Left renal cortex interstitium (tissue), 4 donors: ENCODE measurements at places on chromosomes 3 and 15.

- no peak for DNase-seq
Measured at GRCh38 chr3:29318251-29318650, 37.4 kb downstream of the RBMS3 start.

DNA sequence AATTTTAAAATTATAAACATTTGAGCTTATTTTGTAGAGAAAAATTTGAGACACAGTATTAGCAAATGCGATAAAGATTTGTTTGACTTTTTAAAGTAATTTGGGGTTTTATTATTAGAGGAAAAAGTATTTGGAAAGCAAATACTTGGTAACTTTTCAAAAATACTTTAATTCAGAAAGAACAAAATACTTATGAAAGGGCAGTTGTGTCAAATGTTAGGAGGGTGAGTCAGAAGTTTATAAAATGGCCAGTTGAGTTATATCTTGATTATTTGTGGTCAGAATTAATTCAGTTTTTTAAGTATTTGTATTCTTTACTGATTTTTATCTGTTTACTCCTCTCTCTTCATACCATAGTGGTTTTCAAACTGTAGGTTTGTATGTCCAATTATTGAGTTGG lies 12.1 kb downstream of the LACTB start:
- no peak for DNase-seq

DNA sequence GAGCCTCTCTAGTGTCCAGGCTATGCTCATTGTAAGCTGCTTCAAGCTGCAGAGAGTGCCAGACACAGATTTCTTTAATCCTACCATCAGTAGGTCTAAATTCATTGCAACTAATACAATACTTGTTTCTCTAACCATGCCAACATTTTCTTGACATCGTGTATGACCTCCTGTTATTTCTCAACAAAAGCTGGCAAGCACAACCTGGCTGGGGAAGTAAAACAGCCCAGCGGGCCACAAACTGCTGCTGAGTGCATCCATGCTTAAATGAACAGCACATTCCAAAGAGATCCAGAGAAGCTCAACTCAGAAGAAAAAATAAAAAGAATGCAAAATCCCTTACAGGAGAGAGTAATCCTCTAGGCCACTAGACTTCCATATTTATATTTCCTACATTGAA lies 36.5 kb downstream of the GMNC start:
- DNase-seq, result no peak

DNA sequence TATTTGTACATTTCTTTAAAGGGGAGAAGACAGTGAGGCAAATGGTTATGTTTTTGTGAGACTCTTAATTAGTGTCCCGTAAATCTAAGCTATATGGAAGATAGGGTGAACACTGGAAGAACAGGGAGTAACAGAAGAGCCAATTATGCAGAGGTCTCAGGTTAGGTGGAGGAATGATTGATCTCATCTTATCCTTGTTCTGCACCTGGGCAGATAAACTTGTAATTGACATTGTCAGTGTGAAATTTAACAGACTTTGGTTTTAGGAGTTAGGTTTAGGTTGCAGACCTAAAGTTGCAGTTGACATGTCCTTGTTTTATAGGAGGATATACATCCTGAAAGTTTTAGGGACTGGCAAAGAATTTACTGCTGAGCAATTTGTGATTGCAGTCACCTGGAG lies 3.1 kb upstream of the TWF2 start:
- no peak for DNase-seq

- DNase-seq, result no peak
Measured at GRCh38 chr3:31230425-31231223, 302.1 kb upstream of the STT3B start.

- DNase-seq, result no peak
Measured at GRCh38 chr3:171290680-171291079, 169.5 kb downstream of the TNIK start.

GRCh38 chr3:32278714-32279113 lies 40.2 kb downstream of the CMTM8 start:
- DNase-seq, result no peak

GRCh38 chr3:99625643-99626416 lies 12.6 kb upstream of the COL8A1 start:
- no peak for DNase-seq

- DNase-seq, result no peak
Measured at GRCh38 chr15:70916531-70916930, 23.9 kb downstream of the LRRC49 start.

DNA sequence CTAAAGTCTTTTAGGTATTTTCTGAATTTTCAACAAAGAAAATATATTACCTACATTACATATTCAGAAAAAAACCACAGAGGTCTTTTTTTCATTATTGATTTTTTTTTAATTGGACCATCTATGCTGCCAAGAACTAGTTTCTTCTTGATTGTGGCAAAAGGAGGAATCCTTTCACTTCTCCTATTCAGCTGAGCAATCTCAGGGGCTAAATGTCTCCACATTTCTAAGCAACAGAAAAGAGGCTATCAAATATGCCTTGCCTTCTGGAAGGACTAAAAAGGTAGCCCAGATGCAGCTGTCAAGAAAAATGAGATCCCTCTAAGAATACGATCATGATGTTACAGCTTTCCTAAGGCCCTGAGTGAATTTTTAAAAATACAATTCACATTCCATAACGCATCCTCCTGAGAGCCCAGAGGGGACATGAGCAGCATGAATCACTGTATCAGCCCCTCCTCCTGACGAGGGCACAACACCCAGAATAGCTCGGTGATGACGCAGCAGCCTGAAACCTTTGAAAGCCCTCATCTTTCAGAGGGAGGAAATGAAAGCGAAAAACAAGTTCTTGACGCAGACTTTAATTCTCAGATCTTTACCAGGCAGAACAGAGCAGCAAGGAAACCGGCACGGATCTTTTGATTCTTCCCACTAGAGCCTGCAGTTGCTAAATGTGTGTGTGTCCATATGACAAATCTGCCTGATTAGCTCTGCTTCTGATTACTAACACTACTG lies 24.6 kb downstream of the RUBCN start:
- DNase-seq, result peak; percentile 41

DNA sequence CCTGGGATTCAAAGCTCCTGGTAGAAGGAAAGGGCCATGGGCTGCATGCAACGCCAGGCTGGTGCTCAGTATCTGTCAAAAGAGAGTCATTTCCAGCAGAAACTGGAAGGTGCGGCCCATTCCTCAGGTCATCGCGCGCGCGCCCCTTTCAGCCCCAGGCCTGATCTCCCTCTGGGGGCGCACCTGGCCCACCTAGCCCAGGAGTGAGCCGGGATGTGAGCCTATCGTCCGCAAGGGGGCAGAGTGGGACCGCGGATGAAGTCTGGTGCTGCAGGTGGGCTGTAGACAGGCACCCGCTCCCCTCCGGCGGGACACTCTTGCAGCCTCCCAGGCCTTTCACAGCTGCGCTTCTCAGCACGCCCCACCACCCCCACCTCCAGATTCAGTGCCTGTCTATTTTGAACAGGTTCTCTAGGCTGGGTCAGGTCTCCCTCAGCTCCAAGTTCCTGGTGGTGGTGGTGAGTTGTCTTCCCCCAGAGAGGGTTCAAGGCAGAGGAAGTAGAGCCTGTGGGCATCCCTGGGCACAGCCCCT lies 5.8 kb upstream of the RPL29 start:
- DNase-seq, result peak; percentile 41

DNA sequence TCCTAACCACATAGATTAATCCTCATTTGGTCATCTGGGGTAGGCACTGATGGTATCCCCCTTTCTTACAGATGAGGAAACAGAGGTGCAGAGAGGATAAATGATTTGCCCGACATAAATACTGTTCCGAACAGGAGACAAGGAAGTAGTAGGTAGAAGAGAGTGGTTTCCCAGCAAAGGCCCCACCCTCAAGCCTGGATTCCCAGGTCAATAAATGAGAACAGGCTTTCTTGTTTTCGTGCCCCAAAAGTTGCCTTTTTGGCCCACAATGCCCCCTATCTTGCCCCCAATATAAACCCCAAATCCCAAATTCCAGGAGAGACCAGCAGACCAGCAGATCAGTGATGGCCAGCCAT lies 125.5 kb upstream of the PRR20G start:
- no peak for DNase-seq

- DNase-seq, result no peak
Measured at GRCh38 chr3:39193391-39193790, 996 bp upstream of the XIRP1 start.

- no peak for DNase-seq
Measured at GRCh38 chr3:55687526-55687925, 200.4 kb upstream of the WNT5A start.

DNA sequence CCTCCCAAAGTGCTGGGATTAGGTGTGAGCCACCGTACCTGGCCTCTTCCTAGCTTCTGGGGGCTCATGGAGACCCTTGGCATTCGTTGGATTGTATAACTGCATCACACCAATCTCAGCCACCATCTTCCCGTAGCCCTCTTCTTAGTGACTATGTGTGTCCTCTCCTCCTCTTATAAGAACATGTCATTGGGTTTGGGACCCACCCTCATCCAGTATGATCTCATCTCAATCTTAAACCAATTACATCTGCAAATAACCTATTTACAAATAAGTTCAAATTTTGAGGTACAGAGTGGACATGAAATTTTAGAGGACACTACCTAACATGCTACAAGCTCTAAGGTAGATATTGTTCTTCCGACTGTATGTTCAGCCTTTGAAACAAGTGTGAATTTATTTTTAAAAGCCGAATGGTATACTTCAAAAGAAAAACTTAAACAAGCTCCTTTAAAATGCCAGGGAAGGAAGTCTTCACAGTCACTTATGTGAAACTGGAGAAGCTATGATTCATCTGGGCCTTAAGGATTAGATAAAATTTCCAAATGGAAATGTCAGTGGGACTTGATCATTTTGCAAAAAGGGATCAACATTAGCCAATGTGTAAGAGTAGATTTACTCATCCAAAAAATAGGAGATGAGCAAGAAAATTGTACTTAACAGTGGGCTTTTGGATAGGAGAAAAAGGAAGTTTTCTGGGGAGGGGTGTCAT lies 225.7 kb downstream of the MEX3B start:
- DNase-seq, result no peak

DNA sequence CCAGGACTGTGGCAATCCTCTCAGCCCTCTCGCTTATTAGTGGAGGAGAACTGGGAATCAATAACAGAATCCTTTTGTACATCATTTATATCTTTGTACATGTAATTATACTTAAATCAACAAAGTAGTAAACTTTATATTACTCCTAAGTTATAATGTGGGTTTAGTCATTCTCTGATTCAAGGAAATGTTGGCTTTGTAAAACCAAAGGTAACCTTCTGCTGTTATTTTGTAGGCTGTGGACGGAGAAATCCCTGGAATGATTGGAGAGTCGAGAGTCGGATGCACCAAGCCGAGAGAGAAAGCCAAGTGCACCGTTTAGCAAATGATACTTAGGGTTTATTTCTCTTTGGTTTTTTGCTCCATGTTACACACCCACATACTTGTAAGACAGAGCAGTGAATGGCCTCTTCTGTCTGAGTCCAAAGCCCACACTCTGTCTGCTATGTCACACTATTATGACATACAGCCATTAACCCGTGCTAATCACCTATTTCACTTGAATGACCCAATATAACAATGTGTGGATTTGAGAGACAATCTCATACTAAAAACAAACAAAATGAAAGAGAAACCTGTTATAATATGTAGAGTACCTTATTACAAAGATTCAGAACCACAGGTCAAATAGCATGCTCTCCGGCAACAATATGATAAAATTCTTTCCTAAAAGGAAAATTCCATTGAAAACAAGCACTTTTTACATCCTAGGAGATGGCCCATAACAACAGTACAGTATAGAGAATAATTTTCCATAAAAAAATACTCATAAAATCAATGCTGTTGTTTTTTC lies 72.2 kb downstream of the MECOM start:
- DNase-seq, result no peak

DNA sequence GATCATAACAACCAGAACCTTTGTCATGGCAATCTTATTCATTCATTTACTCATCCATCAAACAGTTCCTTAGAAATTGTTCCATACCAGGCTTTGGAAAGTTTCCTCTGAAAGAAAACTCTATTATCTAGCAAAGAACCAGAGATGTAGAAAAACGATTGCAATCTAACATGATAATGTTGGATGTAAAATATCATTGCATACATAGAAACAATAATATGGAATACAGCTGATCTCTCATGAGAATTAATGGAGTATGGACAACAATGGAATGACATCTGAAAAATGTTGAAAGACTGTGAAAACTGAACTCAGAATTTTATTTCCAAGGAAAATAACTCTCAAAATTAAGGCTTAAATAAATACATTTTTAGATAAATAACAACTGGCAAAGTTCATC lies 665.4 kb downstream of the NLGN1 start:
- no peak for DNase-seq

DNA sequence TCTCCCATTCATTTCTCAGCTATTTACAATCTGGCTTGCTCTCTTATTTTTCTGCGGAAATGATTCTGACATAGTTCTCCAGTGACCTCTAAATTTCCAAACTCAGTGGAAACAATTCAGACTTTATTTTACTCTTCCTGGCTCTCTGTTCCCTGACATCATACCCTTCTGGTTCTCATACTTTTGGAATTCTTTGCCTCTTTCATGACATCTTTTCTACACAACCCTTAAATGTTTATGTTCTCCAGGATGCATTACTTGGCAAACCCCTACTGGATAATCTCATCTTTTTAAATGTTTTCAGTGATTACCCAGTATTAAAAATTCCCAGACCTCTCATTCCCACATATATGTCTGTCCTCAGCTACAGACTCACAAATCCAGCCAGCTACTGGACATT lies 23.9 kb upstream of the PLSCR4 start:
- DNase-seq, result no peak

- no peak for DNase-seq
Measured at GRCh38 chr15:81105545-81105944, 28.5 kb upstream of the CFAP161 start.

DNA sequence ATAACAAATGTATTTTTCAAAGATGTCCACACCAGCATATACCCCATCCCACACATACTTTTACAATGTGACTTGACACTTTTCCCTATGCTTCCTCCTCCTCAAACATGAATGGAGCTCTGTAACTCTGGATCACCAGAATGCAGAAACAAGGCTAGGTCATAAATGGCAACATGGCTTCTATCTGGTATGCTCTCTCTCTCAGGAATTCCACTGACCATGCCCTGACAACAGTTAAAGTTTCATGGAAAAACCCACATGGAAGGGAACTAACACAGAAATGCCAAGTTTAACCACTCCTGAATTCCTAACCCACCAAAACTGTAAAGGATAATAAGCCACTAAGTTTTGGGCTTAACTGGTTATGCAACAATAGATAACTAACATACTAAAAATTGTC lies 19.9 kb downstream of the MYO9A start:
- no peak for DNase-seq

GRCh38 chr3:167839460-167840134 lies 104.1 kb downstream of the SERPINI1 start:
- DNase-seq, result no peak

GRCh38 chr15:96699871-96700401 lies 369.4 kb downstream of the NR2F2 start:
- no peak for DNase-seq

GRCh38 chr15:50865515-50866353 lies 42.7 kb upstream of the AP4E1 start:
- no peak for DNase-seq
